Activated T-helper 1 cell treated with anti-CD3 and anti-CD28 coated beads, Interleukin-12 subunit alpha, Interleukin-12 subunit beta, Interleukin-2, Interleukin-4 antibody, amounts not matched to agents 30 ng/mL and 10 ng/mL and 1 ng/mL, durations not matched to agents 14 hours and 24 hours and 36 hours (primary cell): ENCODE measurements at places on chromosomes 4 and X.
A peak's percentile ranks its signal among the peaks of the same experiment; 100 is the strongest.

DNA sequence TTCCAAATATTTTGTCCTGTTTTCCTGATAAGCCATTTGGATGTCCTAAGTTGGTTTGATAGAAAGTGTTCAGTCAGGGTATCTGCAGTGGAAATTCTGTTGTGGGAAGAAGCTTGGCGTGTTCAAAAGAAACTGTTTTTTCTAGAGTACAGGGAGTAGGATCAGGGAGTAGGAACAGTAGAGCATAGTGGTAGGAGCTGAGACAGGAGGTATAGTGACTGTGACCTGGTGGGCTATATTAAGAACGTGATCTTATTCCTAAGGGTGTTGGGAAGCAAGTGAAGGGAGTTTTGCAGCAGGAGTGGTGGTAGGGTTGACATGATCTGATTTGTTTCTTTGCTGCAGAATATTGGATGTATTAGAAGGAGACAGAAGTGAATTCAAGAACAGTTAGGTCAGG, 348.2 kb downstream of the BMPR1B start:
- no peak overlapping the region for H3K27ac ChIP-seq
- no peaks in the 10 kb centered on the region for H3K4me1 ChIP-seq
- H3K4me3 ChIP-seq: no peak overlapping the region

DNA sequence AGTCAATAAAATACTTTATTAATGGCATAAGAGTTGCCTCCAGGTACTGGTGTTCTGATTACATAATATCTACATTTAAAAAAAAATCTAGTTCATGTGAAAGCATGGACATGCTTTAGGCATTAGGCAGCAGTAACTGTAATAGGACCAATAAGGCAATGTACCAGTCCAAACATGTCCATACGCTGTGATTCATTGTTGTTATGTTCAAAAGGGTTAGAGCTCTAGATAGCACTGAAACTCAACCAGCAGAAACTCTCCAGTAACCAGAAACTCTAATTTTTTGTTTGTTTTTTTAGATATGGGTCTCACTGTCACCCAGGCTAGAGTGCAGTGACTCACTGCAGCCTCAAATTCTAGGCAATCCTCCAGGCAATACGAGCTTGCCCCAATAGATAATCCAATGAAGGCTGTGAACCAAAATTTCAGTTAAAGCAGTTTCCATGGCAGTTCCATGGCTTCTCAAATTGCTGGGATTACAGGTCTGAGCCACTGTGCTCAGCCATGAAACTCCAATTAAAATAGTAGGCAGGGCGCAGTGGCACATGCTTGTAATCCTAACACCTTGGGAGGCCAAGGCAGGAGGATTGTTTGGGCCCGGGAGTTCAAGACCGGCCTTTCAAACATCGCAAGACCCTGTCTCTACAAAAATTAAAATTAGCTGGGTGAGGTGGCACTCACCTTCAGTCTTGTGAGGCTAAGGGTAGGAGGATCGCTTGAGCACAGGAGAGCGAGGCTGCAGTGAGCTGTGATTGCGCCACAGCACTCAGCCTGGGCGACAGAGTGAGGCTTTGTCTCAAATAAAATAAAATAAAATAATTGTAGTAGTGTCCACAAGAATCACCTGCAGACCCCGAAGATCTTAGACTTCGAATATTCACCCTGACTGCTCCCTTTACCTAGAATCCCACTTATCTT, 36.3 kb downstream of the MGARP start:
- H3K4me1 ChIP-seq: no peaks in the 10 kb centered on the region
- H3K4me3 ChIP-seq: no peak overlapping the region
- no peak for DNase-seq

DNA sequence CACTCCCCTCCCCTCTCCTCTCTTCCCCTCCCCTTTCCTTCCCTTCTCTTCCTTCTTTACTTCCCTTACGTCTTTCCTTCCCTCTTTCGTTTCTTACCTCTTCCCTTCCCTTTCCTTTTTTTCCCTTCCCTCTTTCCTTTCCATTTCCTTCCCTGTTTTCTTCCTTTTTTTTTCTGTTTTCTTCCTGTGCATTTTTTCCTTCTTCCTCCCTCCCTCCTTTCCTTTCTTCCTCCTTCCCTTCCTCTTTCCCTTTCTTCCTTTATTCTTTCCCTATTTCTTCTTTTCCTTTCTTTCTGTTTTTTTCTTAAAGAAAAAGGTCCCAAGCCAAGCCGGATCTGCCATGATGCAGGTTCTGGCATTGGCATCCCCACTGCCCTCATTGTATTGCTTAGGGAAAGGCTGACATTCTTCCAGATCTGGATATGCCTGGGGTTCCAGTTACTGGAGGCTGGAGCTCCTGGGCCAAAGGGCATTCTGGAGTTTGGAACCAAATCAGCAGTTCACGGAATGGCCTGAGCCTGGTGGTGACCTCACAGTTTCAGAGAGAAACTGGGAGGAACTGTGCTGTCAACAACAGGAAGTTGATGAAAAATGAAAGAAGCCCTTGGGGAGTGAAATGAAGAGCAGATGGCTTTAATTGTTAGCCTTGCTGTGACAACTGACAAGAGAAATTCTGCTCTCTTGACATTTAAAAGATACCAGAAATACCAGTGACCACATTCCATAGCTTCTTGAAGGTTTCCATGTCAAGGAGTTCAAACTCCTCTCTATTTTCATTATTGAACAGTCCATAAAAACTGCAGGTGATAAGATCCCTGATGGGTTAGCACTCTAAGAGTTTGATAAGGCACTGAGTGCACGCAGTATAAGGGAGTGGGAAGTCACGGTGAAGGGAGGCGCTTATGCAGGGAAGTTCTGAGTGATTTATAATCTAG, 622.1 kb downstream of the SPRY1 start:
- H3K27me3 ChIP-seq: no peaks in the 10 kb centered on the region
- peak overlapping the region; percentile 24 for H3K4me3 ChIP-seq
- H3K36me3 ChIP-seq: no peaks in the 10 kb centered on the region
- peak; percentile 8 for DNase-seq

- H3K27ac ChIP-seq: no peak overlapping the region
- no peak overlapping the region for H3K4me3 ChIP-seq
- H3K27me3 ChIP-seq: peaks cover 6% of the 10 kb centered on the region
- no peaks in the 10 kb centered on the region for H3K36me3 ChIP-seq
- DNase-seq: no peak
Measured at GRCh38 chr4:141389649-141390048, 169.0 kb downstream of the ZNF330 start.

- no peaks in the 10 kb centered on the region for H3K4me1 ChIP-seq
- H3K36me3 ChIP-seq: no peaks in the 10 kb centered on the region
- no peak for DNase-seq
- no peak overlapping the region for H3K4me3 ChIP-seq
- no peak overlapping the region for H3K27ac ChIP-seq
Measured at GRCh38 chr4:43234626-43235415, 342.3 kb downstream of the GRXCR1 start.

GRCh38 chr4:20020056-20020455, 231.6 kb upstream of the SLIT2 start:
- DNase-seq: no peak
- H3K4me1 ChIP-seq: no peaks in the 10 kb centered on the region
- no peak overlapping the region for H3K27ac ChIP-seq
- H3K36me3 ChIP-seq: no peaks in the 10 kb centered on the region
- H3K4me3 ChIP-seq: no peak overlapping the region

GRCh38 chr4:141102367-141102766, 30.9 kb downstream of the RNF150 start:
- no peak overlapping the region for H3K4me3 ChIP-seq
- H3K27ac ChIP-seq: no peak overlapping the region
- H3K4me1 ChIP-seq: no peaks in the 10 kb centered on the region

- no peaks in the 10 kb centered on the region for H3K36me3 ChIP-seq
- H3K27me3 ChIP-seq: peaks cover 11% of the 10 kb centered on the region
- no peak overlapping the region for H3K27ac ChIP-seq
- no peak for DNase-seq
- no peaks in the 10 kb centered on the region for H3K4me1 ChIP-seq
Measured at GRCh38 chr4:123649645-123650391, 253.2 kb downstream of the SPRY1 start.

GRCh38 chr4:81631958-81632441, 160.3 kb upstream of the RASGEF1B start:
- peaks cover 14% of the 10 kb centered on the region for H3K4me1 ChIP-seq
- H3K4me3 ChIP-seq: no peak overlapping the region

GRCh38 chr4:1375761-1376322, 28.8 kb downstream of the UVSSA start:
- peaks cover 2% of the 10 kb centered on the region for H3K36me3 ChIP-seq
- H3K27ac ChIP-seq: no peak overlapping the region
- H3K4me1 ChIP-seq: no peaks in the 10 kb centered on the region
- no peaks in the 10 kb centered on the region for H3K27me3 ChIP-seq
- H3K4me3 ChIP-seq: no peak overlapping the region

- peaks cover 3% of the 10 kb centered on the region for H3K27me3 ChIP-seq
- no peak overlapping the region for H3K4me3 ChIP-seq
Measured at GRCh38 chr4:88878642-88879041, 178.3 kb downstream of the FAM13A start.

DNA sequence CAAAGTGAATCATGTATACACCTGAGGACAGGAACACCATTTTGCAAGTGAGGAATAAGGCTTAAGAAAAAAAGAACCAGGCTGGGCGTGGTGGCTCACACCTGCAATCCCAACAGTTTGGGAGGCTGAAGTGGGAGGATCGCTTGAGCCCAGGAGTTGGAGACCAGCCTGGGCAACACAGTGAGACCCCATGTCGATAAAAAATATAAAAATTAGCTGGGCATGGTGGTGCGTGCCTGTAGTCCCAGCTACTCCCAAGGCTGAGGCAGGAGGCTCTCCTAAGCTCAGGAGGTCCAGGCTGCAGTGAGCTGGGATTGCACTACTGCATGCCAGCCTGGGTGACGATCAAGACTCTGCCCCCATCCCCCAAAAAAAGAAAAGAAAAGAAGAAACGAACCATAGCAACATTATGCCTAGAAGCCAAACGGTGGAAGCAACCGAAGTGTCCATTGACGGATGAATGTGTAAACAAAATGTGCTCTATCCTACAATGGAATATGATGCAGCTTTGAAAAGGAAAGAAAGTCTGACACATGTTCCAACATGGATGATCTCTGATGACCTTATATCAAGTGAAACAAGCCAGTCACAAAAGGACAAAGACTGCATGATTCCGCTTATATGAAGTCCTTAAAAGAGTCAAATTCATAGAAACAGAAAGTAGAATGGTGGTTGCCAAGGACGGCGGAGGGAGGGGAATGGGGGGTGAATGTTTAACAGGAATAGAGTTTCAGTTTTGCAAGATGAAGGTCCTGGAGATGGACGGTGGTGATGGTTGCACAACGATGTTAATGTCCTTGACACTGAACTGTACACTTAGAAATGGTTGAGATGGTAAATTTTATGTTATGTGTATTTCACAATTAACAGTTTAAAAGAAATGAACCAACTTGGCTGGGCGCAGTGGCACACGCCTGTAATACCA, 8.6 kb upstream of the KIAA0232 start:
- H3K4me1 ChIP-seq: peaks cover 27% of the 10 kb centered on the region
- no peak for DNase-seq
- H3K4me3 ChIP-seq: no peak overlapping the region
- H3K27me3 ChIP-seq: peaks cover 4% of the 10 kb centered on the region
- no peaks in the 10 kb centered on the region for H3K36me3 ChIP-seq

GRCh38 chrX:10482261-10482660, 138.1 kb downstream of the MID1 start:
- H3K36me3 ChIP-seq: no peaks in the 10 kb centered on the region
- DNase-seq: no peak
- no peak overlapping the region for H3K27ac ChIP-seq
- H3K4me3 ChIP-seq: no peak overlapping the region

GRCh38 chr4:136768925-136769275, 763.4 kb downstream of the PCDH18 start:
- H3K27ac ChIP-seq: no peak overlapping the region
- H3K4me3 ChIP-seq: no peak overlapping the region
- H3K4me1 ChIP-seq: no peaks in the 10 kb centered on the region
- no peaks in the 10 kb centered on the region for H3K36me3 ChIP-seq
- no peak for DNase-seq
- H3K27me3 ChIP-seq: no peaks in the 10 kb centered on the region

DNA sequence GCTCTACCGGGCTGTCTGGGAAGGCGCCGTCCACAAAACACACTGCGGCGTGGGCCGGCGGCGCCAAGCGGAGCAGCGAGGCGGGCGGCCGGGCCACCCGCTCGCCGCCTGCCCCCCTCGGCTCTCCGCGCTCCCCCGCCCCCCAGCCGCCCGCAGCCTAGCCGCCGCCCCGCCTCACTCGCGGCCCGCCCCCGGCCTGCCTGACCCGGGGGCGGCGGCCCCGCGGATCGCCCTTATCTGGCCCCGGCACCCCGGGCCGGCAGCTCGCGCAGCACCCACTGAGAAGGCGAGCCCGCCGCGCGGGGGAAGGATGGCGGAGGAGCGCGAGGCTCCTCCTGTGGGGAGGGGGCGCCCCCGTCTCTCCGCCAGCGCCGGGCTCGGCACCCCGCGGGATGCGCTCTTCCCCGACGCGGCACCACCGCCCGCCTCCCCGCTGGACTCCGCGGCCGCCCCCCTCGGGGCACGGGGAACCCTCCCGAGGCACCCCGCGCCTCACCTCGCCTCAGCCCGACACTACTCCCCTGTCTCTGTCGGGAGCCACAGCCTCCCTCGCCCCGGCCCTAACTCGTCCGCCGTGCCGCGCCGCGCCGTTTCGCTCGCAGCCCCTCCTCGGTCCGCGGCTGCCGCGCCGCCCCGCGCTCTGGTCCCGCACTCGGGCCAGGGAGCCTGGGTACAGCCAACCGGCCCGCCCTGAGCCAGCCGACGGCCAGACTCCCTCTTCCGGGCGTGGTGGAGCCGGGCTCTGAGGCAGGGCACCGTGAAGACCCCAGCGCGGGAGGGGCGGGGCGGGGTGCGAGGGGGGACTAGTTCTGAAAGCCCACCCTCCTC, 566 bp downstream of the ATP11C start:
- H3K27ac ChIP-seq: peak overlapping the region; percentile 94
- DNase-seq: peak; percentile 20
- peak overlapping the region; percentile 84 for H3K4me3 ChIP-seq
- H3K36me3 ChIP-seq: no peaks in the 10 kb centered on the region
- peaks cover 19% of the 10 kb centered on the region for H3K4me1 ChIP-seq
- H3K27me3 ChIP-seq: no peaks in the 10 kb centered on the region

- no peaks in the 10 kb centered on the region for H3K4me1 ChIP-seq
- H3K27me3 ChIP-seq: peaks cover 6% of the 10 kb centered on the region
- no peak for DNase-seq
- no peak overlapping the region for H3K4me3 ChIP-seq
Measured at GRCh38 chr4:89657931-89658700, 178.8 kb downstream of the SNCA start.

DNA sequence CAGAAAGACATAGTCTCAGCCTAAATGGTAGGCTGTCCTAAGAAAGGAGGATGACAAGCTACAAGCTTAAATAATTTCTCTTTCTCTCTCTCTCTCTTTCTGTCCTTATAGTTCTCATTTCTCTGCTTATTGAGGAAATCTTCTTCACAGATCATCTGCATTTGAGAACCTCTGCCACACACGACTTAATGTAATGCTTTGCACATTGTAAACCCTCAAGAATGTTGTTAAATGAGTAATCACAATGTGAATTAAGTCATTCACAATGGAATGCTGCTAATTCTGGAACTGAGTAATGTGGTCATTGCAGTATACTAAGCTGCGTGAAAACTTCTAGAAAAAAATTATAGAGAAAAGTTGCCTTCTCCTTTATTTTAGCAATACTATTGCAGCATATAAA, 508.9 kb upstream of the FTHL17 start:
- H3K4me1 ChIP-seq: no peaks in the 10 kb centered on the region
- H3K36me3 ChIP-seq: no peaks in the 10 kb centered on the region
- H3K27me3 ChIP-seq: no peaks in the 10 kb centered on the region
- no peak overlapping the region for H3K27ac ChIP-seq
- no peak overlapping the region for H3K4me3 ChIP-seq
